ENCODE measurements at places on chromosomes 7 and 10. TPM values are rescaled to one million over a fixed set of nuclear protein-coding genes. Genes with fewer than 3 reads are reported as not detected.

Gene GPR158
- total RNA-seq = 0.07 TPM

Gene AGR2
- total RNA-seq = 2,751 TPM

Gene CFAP69
- 3.6 TPM for total RNA-seq

Gene FAM107B
- 36.3 TPM for total RNA-seq

Gene ANKRD61
- total RNA-seq = not detected

- no peak for DNase-seq
- H3K4me1 ChIP-seq = peaks cover 9% of the 10 kb centered on the region
- no peak overlapping the region for H3K4me3 ChIP-seq
These were observed 111.5 kb downstream of the TCF7L2 start for GRCh38 chr10:113061557-113061956.

- no peak overlapping the region for H3K27ac ChIP-seq
- H3K4me3 ChIP-seq = no peak overlapping the region
- H3K4me1 ChIP-seq = no peaks in the 10 kb centered on the region
These were observed 648.0 kb upstream of the IGFBP3 start for GRCh38 chr7:46569133-46569465.

DNA sequence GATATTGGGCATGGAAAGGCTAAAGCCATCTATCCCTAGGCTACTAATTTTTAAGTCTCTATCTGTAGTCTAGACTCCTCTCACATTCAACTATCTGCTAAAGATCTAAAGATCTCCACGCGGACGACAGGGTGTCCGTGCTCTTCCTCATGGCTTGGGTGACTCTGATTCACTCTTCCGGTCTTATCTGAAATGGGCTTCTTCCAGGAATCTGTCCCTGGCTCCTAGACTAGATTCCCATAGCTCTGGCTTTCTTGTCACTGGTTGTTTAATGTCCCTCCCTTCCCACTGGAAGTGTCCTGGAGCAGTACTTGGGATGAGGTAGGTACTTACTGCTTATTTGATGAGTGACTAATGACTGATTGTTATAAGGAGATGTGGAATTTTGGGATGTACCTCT, 62.0 kb upstream of the PODXL start:
- no peaks in the 10 kb centered on the region for H3K36me3 ChIP-seq
- H3K27me3 ChIP-seq = no peaks in the 10 kb centered on the region
- DNase-seq = no peak
- no peak overlapping the region for H3K4me3 ChIP-seq
- no peak overlapping the region for H3K27ac ChIP-seq
- no peaks in the 10 kb centered on the region for H3K4me1 ChIP-seq

DNA sequence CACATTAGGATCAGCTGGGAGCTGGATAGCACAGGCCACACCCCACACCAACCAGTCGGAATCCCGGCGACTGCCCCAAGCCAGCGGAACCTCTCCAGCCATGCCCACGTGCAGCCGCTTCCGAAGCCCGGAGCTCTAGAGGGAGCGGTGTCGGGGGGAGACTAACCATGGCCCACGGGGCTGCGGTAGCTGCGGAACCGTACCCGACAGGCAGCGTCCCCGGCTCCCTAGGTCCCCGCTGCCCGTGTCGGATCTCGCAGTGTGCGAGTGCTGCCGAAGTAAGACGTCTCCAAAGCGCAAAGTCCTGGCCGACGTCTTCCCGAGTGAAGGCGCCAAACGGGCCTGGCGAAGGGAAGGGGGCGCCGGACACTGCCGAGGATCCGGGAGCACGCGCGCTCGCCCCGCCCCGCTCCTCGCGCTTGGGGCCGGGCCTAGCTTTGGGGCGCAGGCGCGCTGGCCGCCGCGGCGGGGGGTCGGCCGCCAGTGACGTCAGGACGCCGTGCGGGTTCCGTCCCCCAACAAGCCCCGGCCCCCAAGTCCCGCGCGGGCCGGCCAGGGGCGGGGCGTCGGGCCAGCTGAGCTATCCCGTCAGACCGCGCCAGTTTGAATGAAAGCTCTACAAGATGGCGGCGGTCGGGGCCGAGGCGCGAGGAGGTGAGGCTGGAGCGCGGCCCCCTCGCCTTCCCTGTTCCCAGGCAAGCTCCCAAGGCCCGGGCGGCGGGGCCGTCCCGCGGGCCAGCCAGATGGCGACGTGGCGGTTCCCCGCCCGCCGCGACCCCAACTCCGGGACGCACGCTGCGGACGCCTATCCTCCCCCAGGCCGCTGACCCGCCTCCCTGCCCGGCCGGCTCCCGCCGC, at the start of gene SUV39H2:
SUV39H2 (plus strand) TSS at position 601 of the 858 bp plus-strand sequence; CDS start at position 624, 23 bp downstream.
- peaks cover 3% of the 10 kb centered on the region for H3K4me1 ChIP-seq
- peak within 1 kb of the TSS; percentile 94 for H3K27ac ChIP-seq
- peak; percentile 95 for DNase-seq

DNA sequence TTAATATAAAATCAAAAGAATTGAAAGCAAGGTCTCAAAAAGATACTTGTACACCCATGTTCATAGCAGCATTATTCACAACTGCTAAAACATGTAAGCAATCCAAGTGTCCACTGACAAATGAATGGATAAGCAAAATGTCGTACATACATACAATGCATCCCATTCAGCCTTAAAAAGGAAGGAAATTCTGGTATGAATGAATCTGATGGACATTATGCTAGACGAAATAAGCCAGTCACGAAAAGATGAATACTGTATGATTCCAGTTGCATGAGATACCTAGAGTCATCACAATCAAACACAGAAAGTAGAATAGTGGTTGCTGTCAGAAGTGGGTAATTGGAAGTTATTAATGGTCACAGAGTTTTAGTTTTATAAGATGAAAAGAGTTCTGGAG, 9.5 kb upstream of the TAC1 start:
- H3K36me3 ChIP-seq = no peaks in the 10 kb centered on the region
- no peak overlapping the region for H3K4me3 ChIP-seq
- no peaks in the 10 kb centered on the region for H3K4me1 ChIP-seq
- DNase-seq = no peak

All from colonic mucosa (tissue), 4 donors.